ENCODE measurements at places on chromosomes 11 and 22.

GRCh38 chr11:859394-860131 lies 16.9 kb downstream of the TSPAN4 start:
- no peak for DNase-seq

- no peak for DNase-seq
Observed at GRCh38 chr11:121964591-121964990, 151.4 kb downstream of the BLID start.

DNA sequence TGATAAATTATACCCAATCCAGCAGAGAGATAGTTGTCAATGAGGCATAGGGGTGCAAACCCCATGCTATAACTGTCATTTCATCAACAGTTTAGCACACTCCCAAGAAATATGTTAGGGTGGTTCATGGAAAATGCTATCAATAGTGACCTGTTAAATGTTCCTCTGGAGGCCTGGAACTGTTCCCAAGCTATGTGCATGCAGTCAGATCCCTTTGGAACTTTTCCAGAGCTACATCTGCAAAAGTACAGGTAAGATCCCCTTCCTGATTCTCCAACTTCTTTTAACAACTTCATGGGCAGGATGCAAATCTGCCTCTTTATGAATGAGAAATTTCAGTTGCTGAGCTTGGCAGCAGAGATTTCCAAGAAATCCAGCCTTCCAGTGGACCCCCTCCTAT lies 27.2 kb downstream of the ABTB2 start:
- no peak for DNase-seq

GRCh38 chr22:42156121-42156520 lies 25.5 kb upstream of the CYP2D6 start:
- DNase-seq, result no peak

GRCh38 chr11:115710980-115711379 lies 206.8 kb upstream of the CADM1 start:
- no peak for DNase-seq

GRCh38 chr11:22624742-22625447 lies 728 bp downstream of the FANCF start:
- peak; percentile 15 for DNase-seq

DNA sequence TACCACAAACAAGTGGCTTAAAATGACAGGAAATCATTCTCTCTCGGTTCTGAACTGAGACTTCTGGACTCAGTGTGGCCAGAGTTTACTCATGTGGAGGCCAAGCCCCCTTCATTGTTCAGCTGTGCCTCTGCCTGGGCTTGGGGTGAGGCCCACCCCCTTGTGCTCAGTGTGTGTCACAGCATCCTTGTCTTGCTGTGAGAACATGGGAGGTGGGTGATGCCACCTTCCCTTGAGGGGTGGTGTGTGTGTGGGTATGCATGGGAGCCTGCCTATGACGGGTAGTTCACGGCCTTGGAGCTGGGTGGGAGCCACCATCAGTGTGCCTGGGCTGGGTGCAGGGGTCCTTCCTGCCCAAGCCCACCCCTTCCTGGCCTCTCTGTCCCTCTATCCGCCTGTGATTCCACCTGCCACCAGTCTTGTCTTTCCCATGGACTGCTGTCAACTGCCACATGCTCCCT lies 101.7 kb downstream of the MORC2 start:
- DNase-seq, result no peak

DNA sequence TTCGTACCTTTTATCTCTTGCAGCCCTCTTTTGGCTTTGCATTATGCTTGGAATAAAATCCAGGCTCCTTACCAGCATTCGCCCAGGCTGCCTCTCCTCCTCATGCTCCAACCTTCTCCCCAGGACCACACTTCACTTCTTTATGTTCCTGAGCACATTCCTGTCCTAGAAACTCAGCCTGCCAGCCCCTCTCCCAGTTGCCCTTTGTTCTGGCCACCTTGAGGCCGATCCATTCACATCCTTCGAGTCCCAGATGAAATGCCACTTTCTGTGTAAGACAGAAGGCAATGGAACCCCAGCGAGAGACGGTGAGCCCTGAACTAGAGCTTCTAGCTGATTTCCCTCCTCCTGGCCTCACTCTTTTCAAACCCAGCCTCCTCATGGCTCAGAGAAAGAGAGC lies 73.0 kb upstream of the NTM start:
- DNase-seq, result no peak

GRCh38 chr11:97703851-97704250 lies 1314.0 kb downstream of the JRKL start:
- no peak for DNase-seq

DNA sequence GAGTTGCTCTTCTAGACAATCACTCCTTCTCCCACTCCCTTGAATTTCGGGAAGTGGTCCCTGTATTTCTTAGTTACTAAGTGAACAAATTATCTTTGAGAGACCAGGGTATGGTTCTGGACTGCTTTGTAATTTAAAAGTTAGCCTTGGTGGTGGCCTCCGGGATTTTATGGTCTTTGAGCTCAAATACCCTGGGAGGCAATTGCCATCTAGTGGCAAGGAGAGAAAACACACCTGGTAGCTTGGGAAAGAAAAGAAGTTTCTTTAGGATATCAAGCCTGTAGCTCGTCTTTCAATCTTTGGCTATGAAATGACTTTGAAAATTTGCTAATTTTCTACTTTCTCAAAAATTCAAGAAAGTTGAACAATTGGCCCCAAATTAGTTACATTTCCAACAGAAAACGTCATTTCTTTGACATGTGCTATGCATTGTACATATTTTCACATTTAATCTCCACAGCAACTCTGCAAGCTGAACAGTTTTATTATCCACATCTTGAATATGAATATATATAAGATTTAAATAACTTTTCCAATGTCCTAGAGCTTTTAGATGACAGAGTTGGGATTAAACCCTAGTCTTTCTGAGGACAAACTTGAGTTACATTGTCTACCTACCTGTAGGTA lies 39.1 kb downstream of the MMP27 start:
- DNase-seq, result no peak

GRCh38 chr22:42283278-42284201 lies 13.1 kb upstream of the TCF20 start:
- DNase-seq, result no peak

- DNase-seq, result no peak
Observed at GRCh38 chr22:34115722-34116121, 195.4 kb upstream of the LARGE1 start.

All from stimulated activated CD8-positive, alpha-beta memory T cell treated with anti-CD3 and anti-CD28 coated beads, Interleukin-4, amount 100 ng/mL, for 4 hours (primary cell).